NCI-H1930 (cell line): ENCODE measurements at places on chromosomes 7 and 10.

GRCh38 chr7:51123322-51124019 is 193.1 kb downstream of the COBL start:
- DNase-seq, result no peak

- no peak for DNase-seq
These were observed 5.1 kb downstream of the ING3 start for GRCh38 chr7:120955577-120956149.

DNA sequence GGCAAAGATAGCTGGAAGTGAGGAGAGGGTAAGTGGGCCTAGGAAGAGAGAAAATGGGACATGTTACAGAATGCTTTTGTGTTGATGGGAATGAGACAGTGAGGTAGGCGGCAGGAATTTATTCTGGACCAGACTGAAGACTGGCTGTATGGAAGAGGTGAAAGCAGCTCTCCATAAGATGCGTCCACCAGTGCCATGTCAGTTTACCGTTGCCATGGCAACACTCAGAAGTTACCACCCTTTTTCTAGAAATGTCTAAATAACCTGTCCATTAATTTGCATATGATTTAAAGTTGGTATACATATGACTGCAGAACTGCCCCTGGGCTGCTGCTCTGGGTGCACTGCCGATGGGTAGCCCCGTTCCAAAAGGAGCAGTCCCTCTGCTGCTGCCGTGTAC is 46.7 kb downstream of the RAB18 start:
- no peak for DNase-seq

DNA sequence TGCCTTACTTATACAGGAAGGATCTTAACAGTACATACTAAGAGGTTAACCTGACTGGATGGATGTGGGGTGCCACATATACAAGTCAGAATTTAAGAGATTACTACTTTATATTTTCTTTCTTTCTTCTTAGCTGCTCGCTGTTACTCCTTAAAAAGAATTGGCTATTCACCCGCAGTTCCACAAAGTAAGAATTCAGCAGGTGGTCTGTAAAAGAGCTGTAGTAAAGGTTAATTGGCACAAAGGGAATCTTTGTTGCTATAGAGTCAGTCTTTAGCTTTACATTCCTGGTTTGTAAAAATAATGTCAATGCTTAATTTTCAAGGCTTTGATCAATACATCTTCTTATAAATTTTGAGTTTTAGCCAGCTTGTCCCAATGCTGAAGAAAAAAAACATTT is 43.2 kb downstream of the RALA start:
- no peak for DNase-seq
